ENCODE measurements at places on chromosomes 2 and 18.

DNA sequence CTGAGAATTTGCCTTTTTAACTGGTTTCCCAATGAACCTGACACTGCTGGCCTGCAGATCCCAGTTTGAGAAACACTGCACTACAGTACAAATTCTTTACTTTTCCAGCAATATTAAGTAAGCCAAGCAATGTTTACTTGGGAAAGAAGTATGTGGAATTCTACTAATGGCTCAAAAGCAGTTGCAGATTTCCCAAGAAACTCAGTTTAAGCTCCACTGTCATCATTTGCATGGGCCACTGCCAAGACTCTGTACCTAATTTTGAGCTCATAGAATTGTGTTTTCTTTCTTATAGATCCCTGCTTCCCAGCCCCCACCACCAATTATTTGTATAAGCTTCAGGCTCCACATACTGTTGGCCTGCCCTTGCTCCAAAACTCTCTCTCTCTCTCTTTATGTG lies 676.1 kb downstream of the RNF144A start:
- DNase-seq: no peak

DNA sequence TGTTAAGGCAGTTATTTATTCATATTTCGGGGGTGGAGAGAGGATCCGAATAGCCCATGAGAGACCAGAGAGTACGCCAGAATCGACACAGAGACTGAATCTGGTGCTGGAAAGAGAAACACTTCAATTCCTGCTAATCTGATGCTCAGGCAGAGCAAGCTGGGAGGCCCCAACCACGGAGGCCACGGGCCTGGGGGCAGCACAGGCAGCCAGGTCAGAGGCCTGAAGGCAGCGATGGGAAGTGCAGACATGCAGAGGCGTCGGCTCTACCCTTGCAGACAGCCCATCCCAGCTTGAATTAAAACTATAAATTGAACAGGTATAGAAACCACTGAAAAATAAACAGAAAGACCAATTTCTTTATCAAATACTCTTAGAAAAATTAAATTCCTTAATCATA lies 50.6 kb downstream of the PXDN start:
- no peak for DNase-seq

DNA sequence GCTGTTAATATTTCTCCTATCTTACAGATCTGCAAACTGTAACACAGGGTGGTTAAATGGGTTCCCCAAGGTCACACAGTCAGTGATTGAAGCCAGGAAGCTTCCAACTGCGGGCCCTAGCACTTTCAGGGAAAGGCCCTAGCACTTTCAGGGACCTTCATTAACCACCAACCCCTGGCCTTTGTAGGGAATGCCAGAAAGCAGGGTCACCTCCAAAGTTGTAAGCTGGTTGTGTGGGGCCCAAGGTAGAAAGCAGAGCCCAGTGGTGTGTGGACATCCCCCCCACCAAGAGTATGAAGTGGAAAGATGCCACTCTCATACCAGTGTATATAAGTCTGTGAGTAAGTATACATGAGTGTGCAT lies 4.4 kb downstream of the DLX2 start:
- DNase-seq: no peak

DNA sequence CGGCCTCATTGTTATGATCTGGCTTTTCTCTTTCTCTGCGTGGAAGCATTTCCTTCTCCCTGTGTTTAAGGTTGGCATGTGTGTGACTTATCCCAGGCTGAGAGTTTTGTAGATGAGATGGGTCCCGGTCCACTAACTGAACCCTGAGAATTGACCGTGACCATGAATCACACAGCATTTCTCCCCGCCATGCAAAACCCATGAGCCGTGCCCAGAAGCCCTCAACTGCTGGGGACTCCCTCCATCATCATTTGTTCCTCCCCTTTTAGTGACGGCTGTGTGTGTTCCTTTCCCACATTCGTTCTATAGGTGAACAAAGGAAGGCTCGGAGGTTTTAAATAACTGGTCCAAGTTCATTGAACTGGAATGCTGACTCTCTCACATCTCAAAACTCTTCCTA lies 30.1 kb upstream of the TXNDC2 start:
- no peak for DNase-seq

GRCh38 chr2:133959066-133959465 lies 294.8 kb upstream of the MGAT5 start:
- no peak for DNase-seq

DNA sequence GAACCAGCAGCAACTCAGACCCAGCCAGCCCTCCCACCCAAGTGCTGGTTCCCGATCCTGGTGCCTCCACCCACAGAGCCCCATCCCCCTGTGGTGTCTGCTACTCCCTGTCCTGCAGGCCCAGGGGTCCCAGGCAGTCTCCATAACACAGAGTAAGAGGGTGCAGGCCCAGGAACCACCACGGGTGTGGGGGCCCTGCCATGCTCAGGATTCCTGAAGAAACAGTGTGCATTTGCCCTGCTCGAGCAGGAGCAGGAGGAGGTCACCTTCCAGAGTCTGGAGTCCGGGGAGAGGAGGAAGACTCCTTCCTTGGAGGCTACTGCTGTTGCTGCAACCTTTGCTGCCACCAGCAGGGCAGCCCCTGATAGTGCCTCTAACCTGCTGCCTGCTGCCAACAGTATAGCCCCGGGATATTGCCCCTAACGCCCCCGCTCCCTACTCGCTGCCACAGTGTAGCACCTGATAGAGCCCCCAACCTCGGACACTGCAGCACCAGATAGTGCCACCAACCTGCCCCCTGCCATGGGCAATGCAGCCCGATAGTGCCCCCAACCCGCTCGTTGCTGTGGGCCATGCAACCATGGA lies 46.8 kb upstream of the ANKRD62 start:
- DNase-seq: no peak

DNA sequence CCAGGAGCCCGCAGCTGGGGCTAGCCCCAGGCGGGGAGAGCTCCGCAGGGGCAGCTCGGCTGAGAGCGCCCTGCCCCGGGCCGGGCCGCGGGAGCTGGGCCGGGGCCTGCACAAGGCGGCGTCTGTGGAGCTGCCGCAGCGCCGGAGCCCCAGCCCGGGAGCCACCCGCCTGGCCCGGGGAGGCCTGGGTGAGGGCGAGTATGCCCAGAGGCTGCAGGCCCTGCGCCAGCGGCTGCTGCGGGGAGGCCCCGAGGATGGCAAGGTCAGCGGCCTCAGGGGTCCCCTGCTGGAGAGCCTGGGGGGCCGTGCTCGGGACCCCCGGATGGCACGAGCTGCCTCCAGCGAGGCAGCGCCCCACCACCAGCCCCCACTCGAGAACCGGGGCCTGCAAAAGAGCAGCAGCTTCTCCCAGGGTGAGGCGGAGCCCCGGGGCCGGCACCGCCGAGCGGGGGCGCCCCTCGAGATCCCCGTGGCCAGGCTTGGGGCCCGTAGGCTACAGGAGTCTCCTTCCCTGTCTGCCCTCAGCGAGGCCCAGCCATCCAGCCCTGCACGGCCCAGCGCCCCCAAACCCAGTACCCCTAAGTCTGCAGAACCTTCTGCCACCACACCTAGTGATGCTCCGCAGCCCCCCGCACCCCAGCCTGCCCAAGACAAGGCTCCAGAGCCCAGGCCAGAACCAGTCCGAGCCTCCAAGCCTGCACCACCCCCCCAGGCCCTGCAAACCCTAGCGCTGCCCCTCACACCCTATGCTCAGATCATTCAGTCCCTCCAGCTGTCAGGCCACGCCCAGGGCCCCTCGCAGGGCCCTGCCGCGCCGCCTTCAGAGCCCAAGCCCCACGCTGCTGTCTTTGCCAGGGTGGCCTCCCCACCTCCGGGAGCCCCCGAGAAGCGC lies 15.0 kb upstream of the GMPPA start:
- no peak for DNase-seq
